H7 (cell line): ENCODE measurements at places on chromosomes 1 and 21. TPM values are rescaled to one million over a fixed set of nuclear protein-coding genes. Genes with fewer than 3 reads are reported as not detected.

PLPPR4 gene
- total RNA-seq = 0.67 and 0.90 TPM in 2 replicates

PRR9 gene
- not detected in 2 replicates for total RNA-seq

SPOCD1 gene
- 1.8 and 3.5 TPM in 2 replicates for total RNA-seq

AQP10 gene
- total RNA-seq = not detected in 2 replicates

NR1I3 gene
- not detected in 2 replicates for total RNA-seq

ENAH gene
- 160 and 234 TPM in 2 replicates for total RNA-seq

LRRC8B gene
- total RNA-seq = 15.9 and 18.0 TPM in 2 replicates

TACSTD2 gene
- 0.14 and 0.33 TPM in 2 replicates for total RNA-seq

SAMD13 gene
- 2.1 and 3.1 TPM in 2 replicates for total RNA-seq

COL8A2 gene
- total RNA-seq = 1.6 TPM in 2 replicates

DNAJC28 gene
- total RNA-seq = 1.0 and 1.4 TPM in 2 replicates

FAM229A gene
- total RNA-seq = 4.0 and 8.2 TPM in 2 replicates

FAM110D gene
- 1.00 and 2.7 TPM in 2 replicates for total RNA-seq

MARK1 gene
- total RNA-seq = 13.9 and 16.3 TPM in 2 replicates

S100A16 gene
- total RNA-seq = 34.5 and 89.0 TPM in 2 replicates

RGS1 gene
- total RNA-seq = 0.07 TPM in 1 of 2 replicates, not detected in the other

VWA1 gene
- total RNA-seq = 32.1 and 37.1 TPM in 2 replicates

DYNLT4 gene
- total RNA-seq = 1.00 TPM in 1 of 2 replicates, not detected in the other

BNIPL gene
- 0.48 and 0.96 TPM in 2 replicates for total RNA-seq

GBP5 gene
- total RNA-seq = not detected in 2 replicates

LAX1 gene
- total RNA-seq = not detected in 2 replicates

LCE1F gene
- total RNA-seq = not detected in 2 replicates

SOD1 gene
- total RNA-seq = 160 and 174 TPM in 2 replicates

MIXL1 gene
- total RNA-seq = 27.5 and 61.1 TPM in 2 replicates

RAD54L gene
- total RNA-seq = 42.2 and 46.7 TPM in 2 replicates

PCP4 gene
- 0.24 TPM in 1 of 2 replicates, not detected in the other for total RNA-seq

OR2L2 gene
- total RNA-seq = not detected in 2 replicates

SPRR2F gene
- total RNA-seq = not detected in 2 replicates

RNU1-4 gene
- under 0.01 TPM in 2 replicates for total RNA-seq

ATP1A4 gene
- total RNA-seq = 0.73 and 0.74 TPM in 2 replicates

RAB7B gene
- not detected in 2 replicates for total RNA-seq

MAN1C1 gene
- total RNA-seq = 19.5 and 25.6 TPM in 2 replicates

PIK3R3 gene
- total RNA-seq = 5.7 and 7.0 TPM in 2 replicates

ATP6V1G3 gene
- not detected in 2 replicates for total RNA-seq

FBLIM1 gene
- 91.0 and 95.6 TPM in 2 replicates for total RNA-seq

FOXD3 gene
- 41.1 and 41.2 TPM in 2 replicates for total RNA-seq

CHRM3 gene
- 4.7 and 6.9 TPM in 2 replicates for total RNA-seq

CDC20 gene
- 493 and 564 TPM in 2 replicates for total RNA-seq

CPTP gene
- 25.0 and 27.7 TPM in 2 replicates for total RNA-seq

LCE3E gene
- total RNA-seq = not detected in 2 replicates

ABCB10 gene
- total RNA-seq = 18.0 and 19.8 TPM in 2 replicates

DMBX1 gene
- total RNA-seq = 4.2 and 5.4 TPM in 2 replicates

OLFML3 gene
- total RNA-seq = 226 and 276 TPM in 2 replicates

VSIG8 gene
- not detected in 2 replicates for total RNA-seq

SYNC gene
- total RNA-seq = 0.07 and 0.45 TPM in 2 replicates

ZYG11A gene
- total RNA-seq = 6.8 and 14.0 TPM in 2 replicates

PLA2G5 gene
- total RNA-seq = 0.69 and 0.92 TPM in 2 replicates

RGSL1 gene
- not detected in 2 replicates for total RNA-seq

PADI2 gene
- 2.0 and 2.1 TPM in 2 replicates for total RNA-seq

SERBP1 gene
- 372 and 484 TPM in 2 replicates for total RNA-seq

AUNIP gene
- total RNA-seq = 38.9 and 42.2 TPM in 2 replicates

LYPD8 gene
- total RNA-seq = not detected in 2 replicates

GREM2 gene
- total RNA-seq = 0.15 and 1.0 TPM in 2 replicates

NBPF12 gene
- 3.7 and 5.8 TPM in 2 replicates for total RNA-seq

C1QTNF12 gene
- total RNA-seq = 3.6 and 6.3 TPM in 2 replicates

OR2AK2 gene
- total RNA-seq = not detected in 2 replicates

ERMAP gene
- 4.6 and 5.0 TPM in 2 replicates for total RNA-seq

SLC16A4 gene
- total RNA-seq = 0.41 and 0.42 TPM in 2 replicates
